ENCODE measurements at places on chromosomes 11 and 22. TPM values are rescaled to one million over a fixed set of nuclear protein-coding genes. Genes with fewer than 3 reads are reported as not detected.

The RIBC2 gene
- total RNA-seq: not detected

The NLRX1 gene
- 3.3 TPM for total RNA-seq

The UPK3A gene
- total RNA-seq: not detected

The HBG1 gene
- 28.5 TPM for total RNA-seq

The ASRGL1 gene
- total RNA-seq: 23.6 TPM

The TXN2 gene
- total RNA-seq: 14.3 TPM

The LAMTOR1 gene
- total RNA-seq: 41.0 TPM

The ANO9 gene
- not detected for total RNA-seq

The C11orf87 gene
- total RNA-seq: 29.8 TPM

The WNT7B gene
- 6.6 TPM for total RNA-seq

GRCh38 chr22:23384923-23385677 is 195.0 kb downstream of the IGLL1 start:
- DNase-seq: no peak

- DNase-seq: no peak
Measured at GRCh38 chr11:8332196-8332595, 68.5 kb upstream of the LMO1 start.

GRCh38 chr11:57566905-57567514 is 462 bp downstream of the UBE2L6 start:
- DNase-seq: no peak

DNA sequence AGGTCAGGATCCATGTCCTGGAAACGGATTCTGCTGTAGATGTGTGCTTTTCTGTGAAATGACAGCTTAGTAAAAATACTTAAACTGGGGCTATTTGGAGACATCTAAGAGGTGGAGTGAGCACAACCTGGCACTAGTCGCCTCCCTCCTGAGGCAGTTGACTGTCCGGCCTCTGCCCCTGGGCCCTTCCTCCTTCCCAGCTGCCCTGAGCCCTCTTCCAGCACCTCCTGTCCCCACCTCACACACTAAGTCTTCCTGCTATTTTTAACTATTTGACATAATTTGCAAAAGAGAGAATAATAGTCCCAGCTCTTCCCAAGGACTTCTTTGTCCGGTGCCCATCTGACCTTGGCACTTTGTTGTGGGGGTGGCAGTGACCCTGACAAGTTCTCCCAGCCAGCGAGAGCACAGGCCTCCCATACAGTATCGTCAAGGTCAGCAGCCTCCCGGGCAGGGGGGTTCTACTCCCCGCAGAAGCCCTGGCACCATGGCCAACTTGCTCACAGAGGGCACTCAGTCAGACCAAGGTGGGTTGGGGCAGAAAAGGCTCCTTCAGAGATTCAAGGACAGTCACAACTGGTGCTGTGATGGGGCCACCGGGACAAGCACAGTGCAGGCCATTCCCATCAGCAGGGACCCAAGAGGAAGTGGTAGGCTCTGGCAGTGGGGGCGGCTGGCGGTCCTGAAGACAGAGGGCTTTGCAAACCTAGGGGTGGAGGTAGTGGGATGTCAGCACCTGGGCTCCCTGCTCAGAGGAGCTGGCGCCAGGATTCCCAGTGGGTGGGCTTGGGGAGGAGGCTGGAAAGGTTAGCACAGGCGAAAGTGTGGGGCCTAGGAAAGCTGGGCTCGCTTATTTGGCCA is 5.5 kb upstream of the NEAT1 start:
- no peak for DNase-seq

DNA sequence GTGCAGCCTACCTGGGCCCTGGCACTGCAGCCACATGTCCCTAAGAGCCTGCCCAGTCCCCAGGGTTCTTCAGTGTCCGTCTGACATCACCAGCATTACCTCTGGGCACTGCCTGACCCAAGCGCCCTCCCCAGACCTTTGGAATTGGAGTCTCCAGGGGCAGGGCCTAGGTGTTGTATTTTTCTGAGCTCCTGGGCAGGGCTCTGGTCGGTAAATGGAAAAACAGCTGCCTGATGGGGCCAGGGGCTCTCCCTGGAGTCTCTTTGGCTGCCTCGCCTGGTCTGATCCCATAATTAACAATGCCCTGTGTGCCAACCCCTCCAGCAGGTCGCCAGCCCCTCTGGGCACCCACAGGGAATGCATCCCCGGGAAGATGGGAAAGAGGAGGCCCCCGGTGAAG is 710.2 kb downstream of the BRD1 start:
- DNase-seq: no peak

DNA sequence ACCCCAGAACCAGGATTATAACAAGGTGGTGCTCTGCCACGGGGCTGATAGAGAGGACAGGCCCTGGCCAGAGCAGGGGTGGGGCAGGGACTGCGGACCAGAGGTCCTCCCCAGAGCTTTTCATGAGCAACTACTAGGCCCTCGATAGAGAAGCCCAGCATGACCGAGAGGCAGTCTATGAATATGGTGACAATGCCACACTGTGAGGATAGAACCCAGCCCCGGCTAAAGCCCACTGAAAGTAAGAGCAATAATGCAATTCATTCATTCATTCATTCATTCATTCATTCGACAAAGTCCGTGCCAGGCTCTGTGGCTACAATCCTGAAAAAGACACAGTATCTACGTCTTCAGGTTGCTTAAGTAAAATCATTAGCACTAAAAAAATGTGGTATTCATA is 35.6 kb upstream of the CD5 start:
- DNase-seq: no peak

DNA sequence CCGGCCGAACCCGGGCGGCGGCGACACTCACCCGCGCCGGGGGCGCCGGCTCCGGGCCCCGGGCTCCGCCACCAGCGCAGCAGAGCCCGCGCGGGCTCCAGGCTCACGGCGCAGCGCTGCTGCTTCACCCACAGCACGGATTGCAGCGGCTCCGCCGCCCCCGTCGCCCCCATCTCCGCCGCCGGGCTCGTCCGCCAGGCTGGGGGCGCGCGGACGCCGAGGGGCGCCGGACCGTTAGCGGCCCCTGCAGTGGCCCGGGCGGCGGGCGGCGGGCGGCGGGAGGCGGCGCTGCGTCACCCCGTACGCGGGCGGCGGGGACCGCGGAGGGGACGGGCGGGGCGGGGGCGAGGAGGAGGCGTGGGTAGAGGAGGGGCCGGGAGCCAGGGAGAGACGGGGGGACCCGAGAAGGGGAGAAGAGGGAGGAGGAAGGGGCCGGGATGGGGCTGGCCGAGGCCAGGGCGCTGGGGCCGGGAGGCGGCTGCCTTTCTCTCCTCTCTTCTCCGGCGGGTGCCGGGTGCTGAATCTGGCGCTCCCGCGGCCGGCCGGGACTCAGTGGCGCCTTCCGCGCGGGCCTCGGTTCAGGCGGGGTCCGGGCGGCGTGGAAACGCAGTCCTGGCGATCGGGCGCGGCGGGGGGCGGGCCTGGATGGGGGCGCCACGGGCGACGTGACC is at the start of gene CERK:
Gene CERK, minus strand, starts transcription at position 277 of the 671 bp plus-strand sequence. Its CDS starts 104 bp downstream, at position 173.
- peak; percentile 50 for DNase-seq

- no peak for DNase-seq
Measured at GRCh38 chr11:116459185-116460045, 313.4 kb downstream of the BUD13 start.
